ENCODE measurements at places on chromosomes 4 and X.
A peak's percentile ranks its signal among the peaks of the same experiment; 100 is the strongest.

- DNase-seq, result no peak
Measured at GRCh38 chr4:176489001-176489400, 169.2 kb downstream of the SPCS3 start.

DNA sequence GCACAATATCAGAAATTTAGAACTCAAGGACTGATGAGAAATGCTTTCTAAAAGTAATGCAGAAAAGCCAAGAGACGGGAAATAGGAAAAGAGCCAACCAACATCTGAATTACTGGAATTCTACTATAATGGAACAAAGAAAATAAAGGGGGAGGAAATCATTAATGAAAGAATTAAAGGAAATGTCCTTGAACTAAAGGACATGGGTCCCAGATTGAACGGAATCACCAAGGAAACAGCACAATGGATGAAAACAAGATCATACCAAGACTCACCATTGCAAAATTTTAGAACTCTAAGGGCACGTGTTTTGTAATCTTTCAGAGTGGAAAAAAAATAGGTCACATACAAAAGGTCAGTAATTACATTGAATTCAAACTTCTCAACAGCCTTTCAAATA lies 35.9 kb downstream of the HPGDS start:
- DNase-seq, result no peak

DNA sequence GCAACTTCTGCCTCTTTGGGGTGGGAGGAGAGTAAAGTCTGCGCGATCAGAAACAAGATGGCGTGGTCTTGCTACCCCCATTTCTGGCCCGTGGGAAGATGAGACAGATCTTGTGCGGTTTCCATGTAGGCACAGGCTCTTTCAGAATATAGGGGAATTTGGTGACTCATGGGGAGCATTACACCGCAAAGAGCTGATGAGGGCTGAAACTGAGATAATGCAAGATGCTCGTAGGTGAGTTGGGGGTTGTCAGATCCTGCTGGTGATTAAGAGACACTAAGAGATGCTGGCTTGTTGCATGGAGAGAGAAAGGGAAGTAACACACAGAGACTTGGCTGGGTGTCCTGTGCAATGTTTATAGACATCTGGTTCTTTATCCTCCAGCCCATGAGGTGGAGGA lies 1.5 kb downstream of the EVC start:
- DNase-seq, result no peak

GRCh38 chr4:140996766-140997165 lies 136.5 kb downstream of the RNF150 start:
- no peak for DNase-seq

DNA sequence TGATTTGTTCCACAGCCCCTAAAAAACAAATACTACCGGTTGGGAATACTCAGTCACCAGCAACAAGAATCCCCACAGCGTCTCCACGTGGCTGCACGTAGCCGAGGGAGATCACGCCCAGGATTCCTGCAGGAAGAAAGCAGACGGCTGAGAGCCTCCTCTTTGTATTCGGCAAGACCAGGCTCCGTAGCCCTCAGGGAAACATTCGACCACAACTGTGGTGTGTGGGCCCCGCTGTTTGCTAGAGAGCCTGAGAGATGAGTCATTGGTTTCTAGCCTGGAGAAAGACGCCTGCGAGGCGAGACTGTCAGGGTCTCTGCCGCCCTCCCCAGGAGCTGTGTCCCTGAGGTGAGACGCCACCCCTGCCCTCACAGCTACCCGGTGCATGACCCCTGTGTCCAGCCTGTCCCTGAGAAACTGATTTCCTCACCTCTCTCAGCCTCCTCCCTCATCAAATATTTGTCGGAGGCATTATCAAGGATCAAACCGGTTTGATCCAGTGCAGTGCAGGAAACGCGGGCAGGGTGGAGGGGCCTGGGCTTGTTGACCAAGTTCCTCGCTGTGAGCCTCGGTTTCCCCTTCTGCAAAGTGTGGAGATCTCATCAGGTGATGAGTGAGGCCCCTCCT lies 4.7 kb upstream of the S100P start:
- DNase-seq, result peak; percentile 57

DNA sequence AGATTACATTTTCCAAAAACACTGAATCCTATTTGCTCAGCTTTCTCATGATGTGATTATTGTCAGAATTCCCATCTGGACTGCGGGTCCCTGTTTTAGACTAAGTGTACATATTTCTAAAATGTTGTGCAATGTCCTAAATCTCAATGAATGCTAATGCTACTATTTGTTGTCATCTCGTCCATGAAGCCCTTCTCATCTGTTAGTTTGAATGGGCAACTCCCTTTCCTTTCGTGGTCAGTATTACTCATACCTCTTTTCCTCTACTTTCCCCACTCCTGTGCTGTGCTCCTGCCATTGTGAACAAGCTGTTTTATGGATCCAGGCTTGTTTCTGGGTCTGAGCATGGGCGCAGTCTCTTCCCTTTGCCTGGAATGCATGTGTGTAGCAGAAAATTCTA lies 91.0 kb downstream of the MID1 start:
- DNase-seq, result no peak

GRCh38 chrX:115038406-115038805 lies 21.0 kb upstream of the IL13RA2 start:
- DNase-seq, result no peak

GRCh38 chrX:15761564-15762191 lies 23.6 kb downstream of the CA5B start:
- DNase-seq, result no peak

GRCh38 chrX:100768679-100769338 lies 36.9 kb upstream of the SYTL4 start:
- DNase-seq, result peak; percentile 73

GRCh38 chr4:185740471-185740873 lies 71.5 kb downstream of the SORBS2 start:
- no peak for DNase-seq
